ENCODE measurements at places on chromosomes 7 and 10.

DNA sequence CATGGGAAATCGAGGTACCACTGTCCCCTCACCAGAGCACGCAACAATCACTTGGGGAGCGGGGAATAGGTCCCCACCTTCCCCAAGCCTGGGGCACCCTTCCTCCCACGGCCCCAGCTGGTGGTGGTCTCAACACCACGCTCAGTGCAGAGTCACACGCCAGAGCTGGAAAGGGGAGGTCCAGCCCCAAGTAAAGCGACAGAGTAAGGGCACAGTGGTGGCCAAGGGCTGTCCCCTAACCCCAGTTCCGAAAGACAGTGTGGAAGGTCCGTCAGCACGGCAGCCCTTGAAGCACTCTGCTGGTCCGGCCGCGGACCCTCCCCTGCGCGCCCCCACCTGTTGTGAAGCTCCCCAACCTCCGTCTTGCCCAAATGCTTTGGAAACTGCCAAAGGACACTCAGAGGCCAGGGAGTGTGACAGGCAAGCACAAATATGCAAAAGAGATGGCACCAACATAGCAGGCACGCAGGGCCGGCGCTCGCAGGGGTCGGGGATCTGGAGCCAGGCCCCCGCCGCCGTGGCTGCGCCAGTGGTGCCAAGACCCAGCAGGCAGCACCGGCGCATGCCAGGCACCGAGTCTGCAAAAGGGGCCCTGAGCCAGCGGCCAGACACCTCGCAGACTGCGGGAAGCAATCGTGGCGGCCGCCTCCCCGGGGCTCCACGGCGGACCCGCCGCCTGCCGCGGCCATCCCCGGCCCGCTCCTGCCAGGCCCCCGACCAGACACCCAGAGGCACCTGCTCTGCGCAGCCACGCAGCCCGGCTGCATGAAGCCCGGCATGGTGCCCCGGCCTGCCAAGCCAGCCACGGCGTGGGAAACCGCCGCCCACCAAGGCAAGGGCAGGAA, 51.6 kb upstream of the SRRM3 start:
- H3K27ac ChIP-seq, result no peak overlapping the region
- no peaks in the 10 kb centered on the region for H3K36me3 ChIP-seq
- peaks cover 3% of the 10 kb centered on the region for H3K27me3 ChIP-seq
- no peak for DNase-seq
- no peaks in the 10 kb centered on the region for H3K4me1 ChIP-seq

DNA sequence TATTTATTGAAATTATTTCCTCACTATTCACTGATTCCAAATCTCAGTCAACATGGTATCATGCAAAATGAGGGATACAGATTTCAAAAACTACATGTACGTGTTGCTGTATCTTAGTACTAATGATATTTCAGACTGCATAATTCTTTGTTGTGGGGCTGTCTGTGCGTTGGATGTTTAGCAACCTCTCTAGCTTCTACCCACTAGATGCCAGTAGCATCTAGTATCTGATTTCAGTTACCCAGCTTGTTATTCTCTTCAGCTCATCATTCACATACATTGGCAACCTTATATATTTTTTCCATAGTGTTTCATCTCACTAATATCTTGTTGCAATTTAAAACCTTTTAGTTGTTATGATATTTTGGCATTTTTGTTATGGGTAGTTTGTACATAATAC, 22.5 kb upstream of the WASL start:
- no peaks in the 10 kb centered on the region for H3K4me1 ChIP-seq
- H3K36me3 ChIP-seq, result no peaks in the 10 kb centered on the region
- H3K27me3 ChIP-seq, result no peaks in the 10 kb centered on the region

DNA sequence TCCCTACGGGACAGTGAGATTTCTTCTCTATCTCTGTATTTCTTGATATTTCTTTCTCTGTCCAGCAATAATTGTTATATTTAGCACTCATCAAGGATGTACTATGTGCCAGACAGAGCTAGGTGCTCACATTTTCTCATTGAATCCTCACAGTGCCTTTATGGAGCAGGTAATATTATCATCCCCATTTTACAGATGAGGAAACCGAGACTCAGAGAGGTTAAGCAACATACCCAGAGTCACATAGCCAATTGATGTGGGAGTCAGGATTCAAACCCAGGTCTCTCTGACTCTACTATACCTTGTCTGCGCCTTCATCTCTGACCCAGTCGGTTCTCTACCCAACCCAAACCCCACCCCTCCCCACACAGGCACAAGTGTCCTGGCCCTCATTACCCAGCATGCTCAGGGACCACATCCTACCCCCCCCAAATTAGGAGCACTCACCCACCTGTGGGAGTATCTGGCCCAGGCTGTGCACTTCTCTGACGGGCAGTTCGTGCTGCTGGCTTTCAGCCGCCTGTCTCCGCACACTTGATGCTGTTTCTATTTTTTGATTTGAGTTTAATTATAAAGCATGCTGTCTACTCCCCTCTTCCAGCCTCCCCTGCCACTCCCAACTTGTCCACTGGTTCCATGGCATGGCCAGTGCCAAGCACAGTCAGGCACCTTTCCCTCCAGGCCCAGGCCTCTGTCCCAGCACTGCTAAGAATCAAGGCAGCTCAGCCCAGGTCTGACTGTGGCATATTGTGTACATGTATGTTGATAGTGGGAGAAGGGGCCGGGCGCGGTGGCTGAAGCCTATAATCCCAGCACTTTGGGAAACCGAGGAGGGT, 9.8 kb upstream of the SAMD8 start:
- H3K36me3 ChIP-seq, result no peaks in the 10 kb centered on the region
- H3K4me1 ChIP-seq, result peaks cover 14% of the 10 kb centered on the region
- H3K27ac ChIP-seq, result no peak overlapping the region
- DNase-seq, result no peak
- H3K4me3 ChIP-seq, result no peak overlapping the region

- no peak overlapping the region for H3K27ac ChIP-seq
- no peak overlapping the region for H3K4me3 ChIP-seq
- peaks cover 14% of the 10 kb centered on the region for H3K4me1 ChIP-seq
- H3K36me3 ChIP-seq, result no peaks in the 10 kb centered on the region
- no peak for DNase-seq
These were observed 45.9 kb downstream of the CREM start for GRCh38 chr10:35172574-35172973.

DNA sequence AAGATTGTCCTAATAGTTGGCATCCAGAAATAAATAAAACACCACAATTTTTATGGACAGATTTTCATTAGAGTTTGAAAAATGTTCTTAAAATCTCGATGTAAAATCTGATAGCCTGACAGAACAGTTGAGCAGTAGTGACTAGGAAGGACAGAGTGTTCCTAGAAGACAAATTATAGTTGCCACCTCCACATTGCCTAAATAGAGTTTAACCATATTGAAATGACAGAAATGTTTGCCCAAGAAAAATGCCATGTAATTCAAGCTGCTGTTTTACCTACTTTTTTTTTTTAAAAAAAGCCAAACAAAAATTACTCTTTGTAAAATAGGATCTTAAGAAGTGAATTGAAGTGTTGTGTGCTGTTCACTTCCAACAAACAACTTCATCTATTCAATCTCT, 8.9 kb upstream of the HERC4 start:
- H3K4me1 ChIP-seq, result no peaks in the 10 kb centered on the region
- H3K36me3 ChIP-seq, result no peaks in the 10 kb centered on the region
- H3K27ac ChIP-seq, result no peak overlapping the region
- no peaks in the 10 kb centered on the region for H3K27me3 ChIP-seq
- H3K4me3 ChIP-seq, result no peak overlapping the region
- no peak for DNase-seq

- H3K27me3 ChIP-seq, result no peaks in the 10 kb centered on the region
- H3K4me3 ChIP-seq, result peak overlapping the region; percentile 49
- no peak for DNase-seq
- H3K27ac ChIP-seq, result peak overlapping the region; percentile 99
- H3K36me3 ChIP-seq, result peaks cover 15% of the 10 kb centered on the region
These were observed 997 bp upstream of the ZNF138 start for GRCh38 chr7:64793106-64793755.

GRCh38 chr7:10655031-10655430, 318.6 kb upstream of the PHF14 start:
- no peaks in the 10 kb centered on the region for H3K27me3 ChIP-seq
- H3K27ac ChIP-seq, result no peak overlapping the region
- H3K4me3 ChIP-seq, result no peak overlapping the region

- H3K36me3 ChIP-seq, result no peaks in the 10 kb centered on the region
- no peak overlapping the region for H3K27ac ChIP-seq
- no peak for DNase-seq
- no peaks in the 10 kb centered on the region for H3K27me3 ChIP-seq
These were observed 220.8 kb upstream of the PHYHIPL start for GRCh38 chr10:58955615-58956014.

- H3K27ac ChIP-seq, result no peak overlapping the region
- peaks cover 5% of the 10 kb centered on the region for H3K27me3 ChIP-seq
- H3K36me3 ChIP-seq, result no peaks in the 10 kb centered on the region
- DNase-seq, result no peak
- H3K4me1 ChIP-seq, result peaks cover 6% of the 10 kb centered on the region
These were observed 29.3 kb upstream of the CCL24 start for GRCh38 chr7:75842836-75843446.

- peaks cover 7% of the 10 kb centered on the region for H3K27me3 ChIP-seq
- no peak overlapping the region for H3K4me3 ChIP-seq
- H3K27ac ChIP-seq, result no peak overlapping the region
- DNase-seq, result no peak
- peaks cover 8% of the 10 kb centered on the region for H3K4me1 ChIP-seq
These were observed 199.1 kb downstream of the HERPUD2 start for GRCh38 chr7:35495844-35496243.

- H3K4me1 ChIP-seq, result peaks cover 34% of the 10 kb centered on the region
- no peak for DNase-seq
- H3K36me3 ChIP-seq, result no peaks in the 10 kb centered on the region
- H3K4me3 ChIP-seq, result peak overlapping the region; percentile 67
These were observed 156.6 kb upstream of the LYZL2 start for GRCh38 chr10:30786131-30786530.

GRCh38 chr7:50655490-50655889, 90.3 kb upstream of the DDC start:
- H3K27me3 ChIP-seq, result no peaks in the 10 kb centered on the region
- DNase-seq, result no peak
- H3K4me1 ChIP-seq, result no peaks in the 10 kb centered on the region
- no peak overlapping the region for H3K27ac ChIP-seq
- no peak overlapping the region for H3K4me3 ChIP-seq
- peaks cover 2% of the 10 kb centered on the region for H3K36me3 ChIP-seq

- peaks cover 3% of the 10 kb centered on the region for H3K27me3 ChIP-seq
- peaks cover 10% of the 10 kb centered on the region for H3K4me1 ChIP-seq
- no peak overlapping the region for H3K27ac ChIP-seq
- H3K36me3 ChIP-seq, result peaks cover 30% of the 10 kb centered on the region
- H3K4me3 ChIP-seq, result no peak overlapping the region
These were observed 84.0 kb downstream of the CHST15 start for GRCh38 chr10:124009231-124010015.

DNA sequence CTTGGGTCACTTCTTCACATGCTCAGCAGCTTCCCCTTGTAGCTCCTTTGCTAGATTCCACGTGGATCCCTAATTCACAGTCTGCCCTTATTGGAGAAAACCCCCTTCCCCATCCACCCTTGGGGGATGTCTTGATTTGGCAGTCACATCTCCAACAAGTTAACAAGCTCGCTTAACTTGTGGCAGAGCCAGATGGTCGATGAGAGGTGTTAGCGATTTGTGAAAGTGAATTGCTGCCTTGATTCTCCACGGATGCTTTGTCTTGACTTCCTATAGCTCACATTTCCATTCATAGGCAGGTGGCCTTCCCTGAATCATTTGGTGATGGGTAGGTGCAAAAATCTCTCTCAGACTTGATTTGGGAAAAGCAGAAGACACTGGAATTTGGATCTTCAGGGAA, 387.9 kb downstream of the TCERG1L start:
- no peaks in the 10 kb centered on the region for H3K4me1 ChIP-seq
- no peak overlapping the region for H3K27ac ChIP-seq
- no peaks in the 10 kb centered on the region for H3K36me3 ChIP-seq
- H3K27me3 ChIP-seq, result peaks cover 8% of the 10 kb centered on the region
- peak; percentile 20 for DNase-seq

GRCh38 chr10:20806487-20806886, 90.6 kb downstream of the NEBL start:
- H3K27me3 ChIP-seq, result no peaks in the 10 kb centered on the region
- H3K4me3 ChIP-seq, result no peak overlapping the region
- H3K4me1 ChIP-seq, result peaks cover 20% of the 10 kb centered on the region
- peaks cover 9% of the 10 kb centered on the region for H3K36me3 ChIP-seq
- DNase-seq, result no peak

- DNase-seq, result no peak
- no peaks in the 10 kb centered on the region for H3K4me1 ChIP-seq
- no peaks in the 10 kb centered on the region for H3K36me3 ChIP-seq
These were observed 339.5 kb upstream of the TPK1 start for GRCh38 chr7:145175366-145175765.

- H3K4me1 ChIP-seq, result peaks cover 15% of the 10 kb centered on the region
- H3K4me3 ChIP-seq, result no peak overlapping the region
- H3K27me3 ChIP-seq, result no peaks in the 10 kb centered on the region
- DNase-seq, result no peak
- no peaks in the 10 kb centered on the region for H3K36me3 ChIP-seq
- no peak overlapping the region for H3K27ac ChIP-seq
These were observed 257.1 kb downstream of the KLF6 start for GRCh38 chr10:3527869-3528268.

DNA sequence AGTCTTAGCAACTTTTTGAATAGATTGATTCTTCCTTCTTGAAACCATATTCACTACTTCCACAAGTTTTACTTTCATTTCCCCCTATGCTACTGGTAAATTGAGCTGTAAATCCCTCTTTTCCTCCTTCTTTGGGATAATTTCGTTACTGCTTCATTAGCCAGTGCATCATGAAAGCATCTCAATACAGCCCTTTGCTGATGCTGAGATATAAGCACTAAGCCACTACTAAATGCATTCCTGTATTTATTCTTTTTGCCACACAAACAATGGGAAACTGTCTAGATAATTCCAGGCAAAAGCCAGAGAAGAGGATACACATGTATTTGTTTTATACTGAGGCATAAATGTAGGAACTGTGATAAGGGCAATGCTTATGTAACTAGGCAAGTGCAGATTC, 313.9 kb downstream of the NXPH1 start:
- H3K27ac ChIP-seq, result no peak overlapping the region
- no peak for DNase-seq
- peaks cover 14% of the 10 kb centered on the region for H3K27me3 ChIP-seq
- no peak overlapping the region for H3K4me3 ChIP-seq
- H3K36me3 ChIP-seq, result no peaks in the 10 kb centered on the region

- H3K4me3 ChIP-seq, result no peak overlapping the region
- DNase-seq, result no peak
- no peaks in the 10 kb centered on the region for H3K36me3 ChIP-seq
- no peak overlapping the region for H3K27ac ChIP-seq
- no peaks in the 10 kb centered on the region for H3K4me1 ChIP-seq
These were observed 716.2 kb upstream of the PHF14 start for GRCh38 chr7:10257438-10257837.
